Melanocyte of skin (primary cell): ENCODE measurements at places on chromosomes 4 and X. TPM values are rescaled to one million over a fixed set of nuclear protein-coding genes. Genes with fewer than 3 reads are reported as not detected.

FRAS1 gene
- total RNA-seq: 0.69 and 5.8 TPM in 2 replicates

GALNTL6 gene
- total RNA-seq: 0.34 and 1.1 TPM in 2 replicates

MAGEA11 gene
- total RNA-seq: not detected in 2 replicates

PRR32 gene
- total RNA-seq: not detected in 2 replicates

GYG2 gene
- 44.0 and 97.0 TPM in 2 replicates for total RNA-seq

AKAP14 gene
- total RNA-seq: not detected in 2 replicates

AMOT gene
- 5.2 and 13.8 TPM in 2 replicates for total RNA-seq

SATL1 gene
- not detected in 2 replicates for total RNA-seq

FABP2 gene
- total RNA-seq: not detected in 2 replicates

SPON2 gene
- 20.0 and 21.1 TPM in 2 replicates for total RNA-seq

TBX22 gene
- 0.31 and 0.33 TPM in 2 replicates for total RNA-seq

BMPR1B gene
- 1.7 and 5.9 TPM in 2 replicates for total RNA-seq

NPY5R gene
- total RNA-seq: not detected in 2 replicates

MAGEA10 gene
- not detected in 2 replicates for total RNA-seq

LPAR4 gene
- total RNA-seq: not detected in 2 replicates

WDR19 gene
- total RNA-seq: 31.0 and 32.0 TPM in 2 replicates

FGB gene
- not detected in 2 replicates for total RNA-seq

SCD5 gene
- 5.5 and 14.2 TPM in 2 replicates for total RNA-seq
